ENCODE measurements at places on chromosomes 11 and 22.

DNA sequence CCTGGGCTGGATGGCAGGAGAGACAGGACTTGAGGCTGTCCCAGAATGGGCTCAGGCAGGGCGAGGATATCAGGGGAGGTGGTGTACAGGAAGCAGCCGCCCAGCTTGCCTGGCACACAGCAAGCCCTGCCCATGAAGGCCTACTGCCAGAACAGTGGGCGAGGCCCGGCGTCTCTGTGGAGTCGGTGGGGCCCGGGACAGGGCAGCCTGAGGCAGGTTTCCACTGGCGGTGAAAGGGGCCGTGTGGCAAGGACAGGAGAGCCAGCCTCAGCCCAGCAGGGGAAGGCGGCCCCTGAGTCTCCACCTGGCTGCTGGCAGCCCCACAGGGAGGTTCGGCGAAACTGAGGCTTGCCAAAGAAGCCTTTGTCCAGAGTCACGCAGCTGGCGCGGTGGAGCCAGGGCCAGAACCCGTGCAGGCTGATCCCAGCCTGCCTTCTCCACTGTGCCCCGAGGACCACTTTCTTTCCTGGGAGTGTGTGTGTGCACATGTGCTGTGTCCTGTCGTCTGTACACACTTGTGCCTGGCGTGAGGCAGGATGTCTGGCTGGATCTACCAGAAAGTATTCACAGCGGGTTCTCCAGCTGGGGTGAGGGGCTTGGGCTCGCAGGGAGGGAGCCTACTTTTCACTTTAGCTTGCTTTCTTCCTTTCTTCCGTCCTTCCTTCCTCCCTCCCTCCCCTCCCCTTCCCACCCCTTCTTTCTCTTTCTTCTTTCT is 1.2 kb downstream of the TSPO start:
- no peaks in the 10 kb centered on the region for H3K36me3 ChIP-seq
- H3K4me3 ChIP-seq: peak overlapping the region; percentile 87
- H3K4me1 ChIP-seq: peaks cover 42% of the 10 kb centered on the region

DNA sequence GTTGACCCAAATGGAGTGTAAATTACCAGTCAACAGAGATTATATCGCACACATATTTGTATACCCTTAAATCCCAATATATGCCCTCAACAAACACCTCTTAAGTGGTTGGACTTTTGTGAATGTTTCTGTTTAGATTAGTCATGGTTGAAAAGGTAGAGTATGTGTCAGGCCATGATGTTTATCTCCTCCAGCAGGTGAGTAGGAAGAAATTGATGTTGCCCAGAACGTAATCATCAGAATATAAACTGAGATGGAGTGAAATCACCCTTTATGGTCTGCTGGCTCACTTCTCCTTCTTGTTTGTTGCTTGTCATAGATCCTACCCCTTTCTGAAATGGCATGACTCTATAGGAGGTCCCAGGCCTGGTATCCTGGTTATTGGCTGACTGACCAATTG is 431.8 kb downstream of the ETS1 start:
- H3K4me3 ChIP-seq: no peak overlapping the region
- no peaks in the 10 kb centered on the region for H3K36me3 ChIP-seq
- DNase-seq: no peak
- no peaks in the 10 kb centered on the region for H3K4me1 ChIP-seq

- peaks cover 15% of the 10 kb centered on the region for H3K27me3 ChIP-seq
- no peak overlapping the region for H3K27ac ChIP-seq
- H3K4me1 ChIP-seq: no peaks in the 10 kb centered on the region
- H3K36me3 ChIP-seq: no peaks in the 10 kb centered on the region
- no peak for DNase-seq
Measured at GRCh38 chr22:28186641-28187040, 267.6 kb upstream of the PITPNB start.

- no peak overlapping the region for H3K4me3 ChIP-seq
- H3K4me1 ChIP-seq: peaks cover 20% of the 10 kb centered on the region
- DNase-seq: no peak
- H3K36me3 ChIP-seq: no peaks in the 10 kb centered on the region
- H3K27me3 ChIP-seq: peaks cover 42% of the 10 kb centered on the region
Measured at GRCh38 chr11:105610871-105611571, 1.1 kb downstream of the GRIA4 start.

DNA sequence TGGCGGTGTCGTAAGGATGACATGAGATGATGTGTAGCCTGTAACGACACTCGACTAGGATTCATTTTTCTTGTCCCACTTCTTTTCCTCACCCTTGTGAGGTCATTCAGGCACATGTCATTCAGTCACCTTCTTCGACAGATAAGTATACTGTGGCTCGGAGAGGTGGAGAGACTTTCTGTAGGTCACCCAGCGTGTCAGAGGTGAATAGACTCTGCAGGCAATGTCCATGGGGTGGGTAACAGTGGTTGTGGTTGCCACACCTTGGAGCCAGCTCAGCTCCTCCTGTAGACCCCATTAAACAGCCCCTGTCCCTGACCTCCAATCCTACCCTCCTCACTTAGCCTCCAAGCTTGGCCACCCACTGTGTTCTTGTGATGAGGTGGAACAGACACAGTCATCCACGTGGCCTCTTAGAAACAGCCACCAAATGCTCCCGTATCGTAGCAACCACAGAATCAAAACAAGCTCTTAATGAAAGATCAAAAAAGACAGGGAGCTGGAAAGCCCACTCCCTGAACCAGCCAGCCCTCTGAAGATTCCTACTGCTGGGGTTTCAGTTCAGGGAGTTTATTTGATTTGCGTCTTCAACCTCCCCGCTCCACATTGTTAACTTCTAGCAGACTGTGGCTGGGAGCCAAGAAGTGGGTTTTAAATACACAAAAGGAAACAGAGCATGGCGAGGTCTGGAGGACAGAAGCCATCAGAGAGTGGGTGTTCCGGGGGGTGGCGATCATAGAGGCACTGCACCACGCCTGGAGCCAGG is 89.0 kb upstream of the GRK3 start:
- H3K4me1 ChIP-seq: peaks cover 2% of the 10 kb centered on the region
- no peaks in the 10 kb centered on the region for H3K27me3 ChIP-seq
- no peak for DNase-seq
- H3K27ac ChIP-seq: no peak overlapping the region
- no peak overlapping the region for H3K4me3 ChIP-seq

- H3K4me1 ChIP-seq: peaks cover 10% of the 10 kb centered on the region
- DNase-seq: no peak
- peak overlapping the region; percentile 55 for H3K4me3 ChIP-seq
- peak overlapping the region; percentile 51 for H3K27ac ChIP-seq
- no peaks in the 10 kb centered on the region for H3K36me3 ChIP-seq
Measured at GRCh38 chr22:35541254-35541748, 670 bp downstream of the RASD2 start.

DNA sequence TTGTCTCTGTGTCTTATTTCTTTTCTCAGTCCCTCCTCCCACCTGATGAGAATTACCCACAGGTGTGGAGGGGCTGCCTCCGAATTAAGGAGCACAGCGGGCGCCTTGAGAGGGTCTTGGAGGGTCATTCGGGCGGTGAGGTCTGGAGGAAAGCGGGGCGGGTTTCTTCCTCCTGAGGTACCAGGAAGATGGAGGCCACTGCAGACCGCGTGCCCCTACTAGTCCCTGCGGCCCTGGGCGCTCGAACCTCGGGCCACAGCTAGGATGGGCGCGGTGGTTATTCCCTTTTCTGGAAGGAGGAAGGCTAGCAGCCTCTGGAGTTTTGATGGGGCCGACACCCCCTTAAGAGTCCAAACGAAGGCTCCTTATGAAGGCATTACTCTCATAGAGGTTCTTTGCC is 5.5 kb upstream of the FAM111A start:
- no peak overlapping the region for H3K4me3 ChIP-seq
- H3K36me3 ChIP-seq: peaks cover 15% of the 10 kb centered on the region
- H3K27me3 ChIP-seq: no peaks in the 10 kb centered on the region
- DNase-seq: no peak

DNA sequence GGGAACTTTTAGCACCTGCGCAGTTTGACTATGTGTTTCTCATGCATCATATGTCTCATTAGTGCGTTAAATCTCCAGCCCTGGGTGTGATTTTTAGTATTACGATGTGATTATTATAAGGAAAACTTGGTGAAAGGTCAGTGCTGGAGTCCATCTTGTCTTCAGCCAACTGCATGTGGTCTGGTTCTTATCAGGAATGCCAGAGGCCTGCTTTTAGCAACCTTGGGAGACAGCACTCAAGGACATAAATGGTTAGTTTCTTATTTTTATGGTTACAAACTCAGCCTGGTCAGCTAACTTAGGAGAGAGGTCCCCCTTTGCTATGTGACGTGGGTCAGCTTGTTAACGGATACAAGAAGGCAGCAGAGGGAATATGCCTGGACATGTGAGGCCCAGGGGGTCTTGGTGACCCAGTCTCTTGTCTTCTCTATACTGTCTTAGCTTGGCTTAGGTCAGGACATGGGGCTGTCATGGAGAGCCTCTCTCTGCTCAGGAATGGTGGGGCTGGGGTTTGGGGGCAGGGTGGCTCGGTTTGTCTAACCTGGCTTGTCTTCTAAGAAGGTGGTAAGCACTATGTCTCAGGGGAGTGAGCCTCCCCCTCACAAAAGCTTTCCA is 21.5 kb downstream of the KCTD21 start:
- H3K27ac ChIP-seq: no peak overlapping the region
- H3K4me1 ChIP-seq: no peaks in the 10 kb centered on the region
- no peaks in the 10 kb centered on the region for H3K36me3 ChIP-seq

DNA sequence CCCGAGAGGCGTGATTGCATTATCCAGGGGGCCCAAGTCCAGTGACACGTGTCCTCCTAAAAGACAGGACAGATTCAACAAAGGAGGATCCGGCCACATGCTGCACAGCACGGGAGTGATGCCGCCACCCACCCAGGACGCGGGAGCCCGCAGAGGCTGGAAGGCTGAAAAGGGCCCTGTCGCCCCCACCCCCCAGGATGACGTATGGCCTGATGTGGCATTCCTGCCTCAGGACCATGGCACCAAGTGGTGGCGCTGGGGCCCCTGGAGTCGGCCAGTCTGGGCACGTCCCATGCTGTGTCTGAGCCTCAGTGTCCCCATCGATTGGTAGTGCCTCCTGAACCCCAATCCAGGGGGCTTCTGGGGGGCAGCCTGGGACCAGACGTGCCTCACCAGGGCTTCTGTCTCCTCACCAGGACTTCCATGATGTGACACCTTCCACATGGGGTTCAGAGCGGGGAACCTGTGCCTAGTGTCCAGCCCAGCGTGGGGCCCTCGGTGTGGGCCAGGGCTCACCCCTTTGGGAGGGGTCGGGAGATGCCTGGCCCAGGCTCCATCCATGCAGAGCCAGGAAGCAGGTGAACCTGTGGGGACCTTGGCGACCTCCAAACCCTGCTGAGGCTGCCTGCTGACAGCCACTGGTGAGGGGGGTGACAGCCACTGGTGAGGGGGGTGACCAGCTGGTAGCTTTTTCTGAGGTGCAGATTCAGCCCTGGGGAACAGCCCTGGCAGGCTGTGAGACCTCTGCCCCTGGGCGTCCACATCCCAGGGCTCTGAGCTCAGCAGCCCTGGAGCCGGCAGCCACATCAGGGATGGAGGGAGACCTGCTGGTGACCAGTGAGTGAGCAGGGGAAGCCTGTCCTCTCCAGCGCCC is 75.3 kb downstream of the KCNQ1 start:
- no peak for DNase-seq
- no peaks in the 10 kb centered on the region for H3K36me3 ChIP-seq
- no peak overlapping the region for H3K27ac ChIP-seq
- no peaks in the 10 kb centered on the region for H3K27me3 ChIP-seq
- H3K4me1 ChIP-seq: peaks cover 7% of the 10 kb centered on the region
- no peak overlapping the region for H3K4me3 ChIP-seq
